ENCODE measurements at places on chromosomes 7 and 10.

GRCh38 chr10:119644205-119644814 is 6.9 kb upstream of the BAG3 start:
- no peak for DNase-seq

DNA sequence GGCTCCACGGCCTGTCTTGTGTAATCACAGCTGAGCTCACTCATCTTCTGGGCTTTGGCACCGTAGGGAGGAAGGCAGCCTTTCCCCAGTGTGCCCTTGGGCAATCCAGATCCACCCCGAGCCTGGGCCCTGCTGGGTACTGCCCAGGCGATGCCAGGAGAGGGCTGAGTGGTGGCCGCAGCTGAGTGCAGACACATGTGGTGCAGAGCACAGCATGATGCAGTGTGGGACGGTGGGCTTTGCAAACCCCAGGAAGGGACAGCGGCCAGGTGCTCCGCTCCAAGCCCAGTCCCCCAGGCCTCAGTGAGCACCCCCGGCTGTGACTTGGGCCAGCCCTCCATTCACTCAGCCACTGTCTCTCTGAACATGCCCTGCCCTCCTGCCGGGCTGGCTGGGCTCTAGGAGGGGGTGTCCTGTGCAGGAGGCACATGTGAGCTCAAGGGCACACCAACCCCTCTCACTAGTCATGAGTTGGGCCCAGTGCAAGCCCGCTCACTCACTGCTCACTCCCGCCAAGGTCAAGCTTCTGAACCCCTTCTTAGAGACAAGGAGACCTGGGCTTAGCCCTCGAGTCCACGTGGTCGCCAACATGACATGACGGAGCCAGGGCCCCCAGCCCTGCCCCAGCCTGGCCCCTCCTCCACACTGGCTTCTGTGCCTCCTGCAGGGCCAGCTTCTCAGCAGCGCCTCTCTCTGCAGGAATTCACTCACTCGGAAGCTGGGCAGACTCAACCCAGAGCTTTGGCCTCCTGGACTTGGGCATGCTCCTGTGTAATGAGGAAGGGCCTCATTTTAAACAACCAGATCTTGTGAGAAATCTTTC is 77.5 kb upstream of the INSIG1 start:
- DNase-seq, result no peak

DNA sequence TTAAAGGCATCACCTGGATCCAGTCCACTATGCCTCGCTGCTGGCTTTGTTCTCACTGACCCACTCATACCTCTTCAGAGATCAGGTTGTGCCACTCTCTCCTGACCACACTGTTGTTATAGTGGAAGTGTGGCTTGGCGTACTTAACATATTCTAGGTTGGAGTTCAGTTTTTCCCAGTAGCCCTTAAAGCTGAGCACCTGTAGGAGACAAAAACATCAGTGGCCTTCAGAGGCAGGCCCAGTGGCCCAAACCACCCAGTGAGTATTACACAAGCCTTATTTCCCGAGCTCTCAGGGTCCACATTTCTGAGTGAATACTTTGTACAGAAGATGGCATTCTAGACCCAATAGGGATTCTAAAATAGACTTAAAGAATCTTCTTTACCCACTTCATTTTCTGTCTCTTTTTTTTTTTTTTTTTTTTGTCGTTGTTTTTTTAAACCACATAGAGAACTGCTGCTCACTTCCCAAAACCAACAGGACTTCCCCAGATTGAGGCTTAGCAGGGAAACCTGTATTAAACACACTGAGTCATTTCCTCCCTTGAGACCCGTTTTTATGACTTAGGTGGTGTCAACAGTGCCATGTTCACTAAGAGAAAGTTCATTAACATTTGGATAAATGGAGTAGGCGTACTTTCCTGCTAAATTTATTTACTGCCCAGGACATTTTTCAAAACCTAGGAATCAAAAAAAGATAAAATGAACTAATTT is 85.8 kb downstream of the GSAP start:
- DNase-seq, result no peak

DNA sequence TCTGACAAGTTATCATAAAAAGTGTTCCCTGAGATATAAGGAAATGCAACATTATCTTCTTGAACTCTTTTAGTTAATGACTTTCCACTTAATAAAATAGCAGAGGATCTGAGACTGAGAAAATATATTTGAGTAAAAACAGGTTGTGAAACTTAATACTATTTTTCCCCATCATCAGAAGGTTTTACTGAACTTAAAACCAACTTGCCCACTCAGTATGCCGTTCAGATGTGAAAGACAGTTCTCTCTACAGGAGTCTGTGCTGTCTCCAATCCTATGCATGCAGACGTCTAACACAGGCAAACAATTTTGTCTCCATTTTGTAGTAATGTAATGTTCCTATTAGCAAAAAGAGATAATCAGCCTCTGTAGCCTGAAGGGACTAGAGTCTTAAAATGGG is 38.2 kb upstream of the CYP2C18 start:
- DNase-seq, result no peak

- DNase-seq, result no peak
These were observed 34.5 kb upstream of the GSAP start for GRCh38 chr7:77450613-77451012.

GRCh38 chr7:83130623-83131545 is 31.8 kb downstream of the PCLO start:
- DNase-seq, result no peak

DNA sequence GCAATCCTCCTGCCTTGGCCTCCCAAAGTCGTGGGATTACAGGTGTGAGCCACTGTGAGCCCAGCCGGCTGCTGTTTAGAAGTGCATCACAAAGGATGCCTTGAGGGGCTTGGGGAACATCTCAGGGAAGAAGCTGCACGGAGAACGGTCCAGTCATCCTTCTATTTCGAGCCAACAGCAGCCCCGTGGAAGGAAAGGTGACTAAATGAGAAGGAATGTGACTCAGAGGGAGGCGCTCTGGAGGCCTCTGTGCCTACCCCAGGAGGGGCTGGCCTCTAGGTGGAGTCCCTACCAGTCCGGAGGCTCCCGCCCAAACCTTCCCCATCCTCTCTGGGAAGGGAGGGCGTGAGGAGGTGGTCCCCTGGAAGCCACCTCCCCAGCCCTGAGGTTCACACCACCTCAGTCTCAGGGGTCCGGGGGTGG is 76.2 kb downstream of the CTBP2 start:
- no peak for DNase-seq

DNA sequence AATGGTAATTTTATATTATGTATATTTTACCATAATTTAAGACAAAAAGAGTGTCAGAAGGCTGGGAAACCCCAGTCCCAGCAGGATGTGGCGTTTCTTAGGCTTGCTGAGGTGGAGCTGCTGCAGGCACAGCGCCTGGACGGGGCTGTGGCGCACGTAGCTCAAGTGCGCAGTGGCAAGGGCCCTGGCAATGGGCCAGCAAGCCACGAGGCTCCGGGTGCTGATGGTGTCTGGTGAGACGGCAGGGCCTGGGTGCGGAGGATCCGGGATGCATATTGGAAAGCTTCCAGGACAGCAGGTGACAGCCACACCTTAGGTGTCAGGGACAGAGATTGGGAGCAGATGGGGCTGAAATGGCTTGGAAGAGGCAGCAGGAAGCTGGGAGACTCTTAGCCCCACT is 37.2 kb downstream of the CLEC2L start:
- no peak for DNase-seq

DNA sequence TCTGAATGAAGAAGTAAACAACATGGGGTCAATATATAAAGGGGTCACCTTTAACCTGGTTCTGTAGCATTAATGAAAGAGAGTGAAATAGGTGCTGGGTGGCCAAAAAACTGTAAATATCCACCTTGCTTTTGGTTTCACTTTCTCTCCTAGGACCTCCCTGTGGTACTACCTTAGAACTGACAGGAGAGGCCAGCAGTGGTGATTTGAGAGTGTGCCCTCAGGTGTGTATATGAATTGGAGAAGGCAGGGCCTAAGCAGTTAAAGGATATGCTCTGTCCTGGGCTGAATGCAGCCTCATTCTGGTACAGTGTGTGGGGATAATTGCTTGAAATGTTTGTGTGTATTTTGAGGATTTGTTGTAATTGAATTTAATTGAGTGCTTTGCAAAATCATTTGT is 62.0 kb downstream of the BBS9 start:
- no peak for DNase-seq

GRCh38 chr10:7485244-7485556 is 74.4 kb upstream of the SFMBT2 start:
- DNase-seq, result no peak

DNA sequence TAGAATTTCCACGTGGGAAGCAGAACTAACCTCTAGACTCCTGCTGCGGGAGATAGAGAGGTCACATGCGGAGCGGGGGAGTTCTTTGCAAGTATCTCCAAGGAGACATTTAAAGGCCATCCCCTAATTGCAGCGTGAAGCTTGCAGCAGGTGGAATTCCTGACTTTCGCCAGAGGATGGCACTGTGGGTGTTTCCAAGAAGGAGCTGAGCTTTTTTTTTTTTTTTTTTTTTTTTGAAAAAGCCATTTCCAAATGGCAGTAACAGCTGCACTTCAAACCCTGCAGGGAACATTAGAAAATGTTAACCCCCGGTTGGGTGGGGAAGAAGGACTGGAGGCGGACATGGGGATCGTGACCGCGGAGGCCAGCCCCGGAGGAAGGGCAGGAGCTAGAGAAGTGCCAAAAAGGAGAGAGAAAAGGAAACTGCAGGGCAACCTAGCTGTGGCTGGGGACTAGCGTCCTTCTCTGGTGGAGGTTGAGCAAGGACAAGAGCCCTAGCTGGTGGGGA is 487.7 kb downstream of the TYW1 start:
- DNase-seq, result peak; percentile 76
